ENCODE measurements at places on chromosomes 7 and 10.

DNA sequence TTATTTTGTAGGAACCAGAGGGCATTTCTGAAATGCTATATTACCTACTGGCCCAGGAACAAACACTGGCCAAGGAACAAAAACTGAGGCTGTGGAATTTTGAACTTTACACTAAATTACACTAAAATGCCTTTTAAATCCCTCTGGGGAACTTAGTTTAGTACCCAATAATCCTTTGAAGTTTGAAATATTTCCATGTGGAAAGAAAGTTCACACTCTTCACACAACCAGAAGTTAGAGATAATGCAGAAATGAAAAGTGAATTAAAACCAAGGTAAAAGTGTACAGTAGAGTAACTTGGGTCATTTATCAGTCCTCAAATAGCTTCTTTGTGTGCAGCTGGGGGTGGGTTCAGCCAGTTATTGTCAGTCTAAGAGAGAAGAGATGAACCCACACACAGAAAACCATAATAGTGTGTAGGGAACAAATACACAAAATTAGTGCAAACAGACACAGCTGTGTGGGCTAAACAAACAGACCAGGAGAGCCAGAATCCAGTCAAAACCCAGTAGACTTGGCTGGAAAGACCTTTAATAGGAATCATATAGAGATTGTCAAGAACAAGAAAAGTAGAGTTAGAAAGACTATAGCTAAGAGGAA is 46.5 kb upstream of the DGKI start:
- no peak for DNase-seq

DNA sequence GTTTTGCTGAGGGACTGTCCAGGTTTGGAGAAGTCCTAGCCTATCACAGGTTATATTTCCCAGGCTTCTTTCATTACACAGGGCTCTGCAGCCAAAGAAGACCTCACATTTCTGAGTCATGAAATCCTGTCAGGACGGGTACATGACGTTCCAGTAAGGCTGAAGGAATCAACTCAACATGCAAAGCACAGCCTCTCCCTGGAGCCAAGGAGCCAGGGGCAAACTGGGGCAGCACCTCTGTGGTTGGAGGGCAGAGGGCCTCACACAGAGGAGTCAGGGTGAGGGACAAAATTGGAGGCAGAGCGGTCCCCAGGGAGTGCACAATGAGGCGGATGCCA is 116.3 kb upstream of the GDF10 start:
- no peak for DNase-seq

DNA sequence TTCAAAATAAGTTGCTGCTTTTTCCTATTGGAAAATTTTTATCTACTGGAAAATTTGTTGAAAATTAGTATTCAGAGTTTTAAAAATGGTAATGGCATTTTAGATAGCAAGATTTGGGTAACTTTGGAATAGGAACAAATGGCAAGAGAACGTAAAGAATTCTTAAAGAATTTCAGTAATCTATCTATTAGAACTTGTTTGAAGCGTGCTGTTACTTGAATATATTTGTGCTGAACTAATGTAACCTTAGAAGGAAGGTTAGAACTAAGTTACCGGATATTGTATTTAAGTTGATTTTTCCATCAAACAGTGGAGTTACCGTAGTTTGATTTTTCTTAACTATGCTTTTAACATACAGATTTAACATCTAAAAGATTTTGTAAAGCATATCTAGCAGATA is 25.9 kb downstream of the SEPTIN7 start:
- DNase-seq: no peak

GRCh38 chr10:113442336-113442735 is 110.5 kb upstream of the HABP2 start:
- DNase-seq: no peak

- DNase-seq: no peak
These were observed 9.7 kb downstream of the MIOS start for GRCh38 chr7:7576344-7576743.

GRCh38 chr10:29140151-29140550 is 148.7 kb upstream of the LYZL1 start:
- no peak for DNase-seq

DNA sequence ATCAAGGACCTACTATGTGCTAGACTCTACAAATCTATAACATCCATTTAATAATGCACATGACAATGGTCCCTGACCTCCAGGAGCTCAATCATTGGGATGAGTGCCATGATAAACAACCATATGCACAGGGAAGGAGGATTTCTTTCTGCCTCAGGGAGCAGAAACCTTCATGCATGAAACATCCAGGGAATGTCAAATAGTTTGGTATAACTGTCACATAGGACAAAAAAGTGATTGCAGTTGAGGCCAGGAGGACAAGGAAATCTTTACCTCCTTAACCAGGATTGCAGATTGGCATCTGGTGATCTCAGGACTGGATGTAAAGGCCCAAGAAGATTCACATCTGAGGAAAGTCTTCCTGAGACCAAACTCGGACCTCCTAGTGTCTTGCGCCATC is 993.1 kb downstream of the KCNMA1 start:
- DNase-seq: no peak

- DNase-seq: no peak
These were observed 298.3 kb downstream of the RPS24 start for GRCh38 chr10:78332012-78332411.
